ENCODE measurements at places on chromosomes 3 and 15.

DNA sequence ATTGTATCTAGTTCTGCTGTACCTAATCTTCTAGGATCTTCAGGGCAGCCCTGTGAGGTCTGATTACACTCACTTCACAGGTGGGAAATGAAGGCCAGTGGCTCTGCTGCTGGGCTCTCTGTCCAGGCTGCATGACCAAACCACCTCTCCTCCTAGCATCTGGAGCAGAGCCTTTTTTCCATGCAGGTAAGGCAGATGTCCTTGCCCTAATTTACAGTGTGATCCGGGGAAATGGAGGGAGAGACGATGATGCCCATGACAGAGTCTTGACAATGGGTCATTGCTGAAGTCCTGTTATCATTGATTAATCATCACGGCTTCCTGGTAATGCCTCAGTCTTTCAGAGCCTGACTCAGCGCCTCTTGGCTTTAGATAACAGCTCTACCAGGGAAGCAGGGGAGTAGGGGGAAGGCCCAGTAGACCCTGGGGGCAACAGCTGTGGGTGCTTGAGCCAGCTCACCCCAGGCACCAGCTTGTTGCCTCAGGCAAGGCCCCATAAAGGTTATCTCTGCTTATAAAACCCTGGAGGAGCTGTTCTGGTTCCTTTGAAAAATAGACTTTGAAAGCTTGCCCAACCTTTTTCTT lies 153.4 kb downstream of the GABRG3 start:
- DNase-seq = no peak

- no peak for DNase-seq
These were observed 38.7 kb upstream of the ASB14 start for GRCh38 chr3:57331078-57331610.

DNA sequence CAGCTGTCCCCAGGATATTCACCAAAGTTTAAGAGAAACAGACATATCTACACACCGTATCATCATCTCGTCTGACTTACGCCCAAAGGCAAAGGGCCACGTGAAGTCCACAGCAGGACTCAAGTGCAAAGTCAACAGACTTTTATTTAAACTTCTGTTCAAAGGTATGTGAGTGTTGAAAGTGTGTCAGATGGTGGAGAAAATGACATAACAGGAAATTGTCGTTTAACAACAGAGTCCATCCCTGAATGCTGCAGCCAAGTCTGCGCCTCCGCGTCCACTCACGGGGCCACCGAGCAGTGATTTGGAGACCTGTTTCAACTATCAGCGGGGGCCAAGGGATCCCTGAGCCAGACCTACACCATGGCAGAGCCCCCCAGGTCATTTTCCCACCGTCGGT lies 165.6 kb downstream of the XXYLT1 start:
- DNase-seq = no peak

DNA sequence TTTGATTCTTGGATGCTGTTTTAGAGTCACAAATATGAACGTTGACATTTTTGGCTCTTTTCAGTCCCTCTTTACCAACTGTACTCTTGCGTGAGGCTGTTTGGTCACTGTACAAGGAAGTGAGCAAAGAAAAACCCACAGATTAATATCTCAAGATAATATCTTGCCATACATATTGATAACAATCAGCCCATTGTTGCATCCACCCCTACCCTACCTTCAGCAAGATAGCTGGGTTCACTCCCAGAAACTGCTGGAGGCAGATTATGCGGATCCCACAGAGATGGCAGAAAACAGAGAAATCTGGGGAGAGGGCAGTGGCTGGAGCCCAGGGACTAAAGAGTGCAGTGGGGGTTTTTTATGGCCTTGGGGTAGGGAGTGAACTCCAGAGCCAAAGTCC lies 29.9 kb upstream of the MFSD1 start:
- no peak for DNase-seq

GRCh38 chr3:121883507-121883906 lies 10.7 kb upstream of the SLC15A2 start:
- DNase-seq = peak; percentile 7

- no peak for DNase-seq
These were observed 828 bp downstream of the THOC7 start for GRCh38 chr3:63862804-63863149.

GRCh38 chr3:46869440-46869839 lies 6.2 kb upstream of the MYL3 start:
- DNase-seq = no peak

GRCh38 chr3:25386686-25387255 lies 41.3 kb upstream of the RARB start:
- peak; percentile 19 for DNase-seq

- peak; percentile 92 for DNase-seq
These were observed 224.6 kb downstream of the NLGN1 start for GRCh38 chr3:173622166-173622565.
